ENCODE measurements at places on chromosomes 7 and 10.
A peak's percentile ranks its signal among the peaks of the same experiment; 100 is the strongest.

GRCh38 chr7:23532490-23533237, 883 bp upstream of the TRA2A start:
- no peak for DNase-seq

- no peak for DNase-seq
These were observed 41.8 kb downstream of the PLEKHA8 start for GRCh38 chr7:30070052-30070451.

- no peak for DNase-seq
These were observed 293.6 kb downstream of the CSTF2T start for GRCh38 chr10:51405580-51406351.

GRCh38 chr10:92809840-92810239, 38.5 kb upstream of the EXOC6 start:
- no peak for DNase-seq

DNA sequence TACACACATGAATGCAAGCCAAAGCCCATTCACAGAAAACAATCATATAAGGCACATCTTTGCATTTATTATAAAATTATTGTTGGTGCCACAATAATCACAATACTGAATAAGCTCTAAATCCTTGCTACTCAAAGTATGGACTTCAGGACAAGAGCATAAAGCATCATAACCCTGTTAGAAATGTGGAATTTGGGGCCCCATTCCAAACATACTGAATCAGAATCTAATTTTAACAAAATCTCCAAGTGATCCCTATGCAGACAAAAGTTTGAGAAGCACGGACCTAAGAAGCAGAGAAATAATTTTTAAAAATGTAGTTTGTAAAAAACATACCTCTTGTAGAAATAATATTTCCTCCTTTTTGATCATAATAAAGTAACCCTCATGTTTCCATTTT, 199.2 kb downstream of the IMMP2L start:
- no peak for DNase-seq

GRCh38 chr7:86768967-86769760, 125.5 kb downstream of the GRM3 start:
- DNase-seq, result no peak

- DNase-seq, result no peak
These were observed 43.1 kb downstream of the ARL4A start for GRCh38 chr7:12730523-12730922.

DNA sequence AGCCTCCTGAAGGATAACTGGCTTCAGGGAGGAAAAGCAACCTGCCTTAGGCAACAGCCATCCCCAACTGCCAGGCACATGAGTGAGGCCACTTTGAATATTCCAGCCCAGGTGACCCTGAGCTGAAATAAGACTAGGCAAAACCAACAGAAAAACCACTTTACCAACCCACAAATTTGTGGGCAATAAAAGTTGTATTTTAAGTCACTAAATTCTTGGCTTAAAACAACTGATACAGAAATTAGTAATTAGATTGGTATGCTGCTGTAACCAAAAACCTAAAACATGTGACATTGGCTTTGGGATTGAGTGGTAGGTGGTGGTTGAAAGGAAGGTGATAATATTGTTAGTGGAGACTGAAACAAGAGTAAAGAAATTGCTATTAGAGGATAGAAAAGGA, 39.9 kb downstream of the ABCB4 start:
- DNase-seq, result no peak

GRCh38 chr7:108985037-108985436, 415.4 kb downstream of the DNAJB9 start:
- no peak for DNase-seq

DNA sequence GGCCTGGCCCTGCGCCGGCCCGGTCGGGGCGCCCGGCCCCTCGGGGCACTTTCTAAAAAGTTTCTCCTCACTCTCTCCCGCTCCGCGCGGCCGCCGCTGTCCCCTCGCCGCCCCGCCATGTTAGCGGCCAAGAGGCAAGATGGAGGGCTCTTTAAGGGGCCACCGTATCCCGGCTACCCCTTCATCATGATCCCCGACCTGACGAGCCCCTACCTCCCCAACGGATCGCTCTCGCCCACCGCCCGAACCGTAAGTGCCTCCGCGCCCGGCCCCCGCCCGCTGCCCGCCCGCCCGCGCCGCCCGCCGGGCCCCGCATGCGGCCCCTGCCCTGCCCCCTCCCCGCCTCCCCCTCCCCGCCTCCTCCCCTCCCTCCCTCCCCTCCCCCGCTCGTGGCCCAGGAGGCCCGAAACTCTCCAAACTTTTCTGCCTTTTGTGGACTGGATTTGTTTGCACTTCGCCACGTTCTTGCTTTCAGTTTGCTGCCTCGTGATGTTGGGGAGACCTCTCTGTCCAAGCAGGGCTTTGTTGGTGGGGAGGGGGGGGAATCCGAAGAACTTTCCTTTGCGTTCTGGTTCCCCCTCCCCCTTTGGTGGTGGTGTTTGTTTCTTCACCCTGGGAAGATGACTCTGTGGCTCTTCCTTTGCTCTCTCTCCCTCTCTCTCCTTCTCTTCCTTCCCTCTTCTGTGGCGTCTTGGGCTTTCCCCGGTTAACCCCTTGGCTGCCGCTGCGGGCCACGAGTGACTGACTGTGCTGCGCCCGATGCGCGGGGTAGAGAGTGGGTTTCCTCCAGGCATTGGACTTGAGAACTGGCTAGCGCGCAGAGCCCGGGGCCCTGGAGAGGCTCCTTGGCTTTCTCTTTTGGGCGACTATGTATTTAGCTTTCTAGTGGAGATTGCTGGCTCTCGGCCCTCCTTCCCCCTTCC, 1.6 kb downstream of the TCF7L2 start:
- peak; percentile 33 for DNase-seq

- DNase-seq, result no peak
These were observed 18.6 kb upstream of the ASCC1 start for GRCh38 chr10:72234560-72235095.

DNA sequence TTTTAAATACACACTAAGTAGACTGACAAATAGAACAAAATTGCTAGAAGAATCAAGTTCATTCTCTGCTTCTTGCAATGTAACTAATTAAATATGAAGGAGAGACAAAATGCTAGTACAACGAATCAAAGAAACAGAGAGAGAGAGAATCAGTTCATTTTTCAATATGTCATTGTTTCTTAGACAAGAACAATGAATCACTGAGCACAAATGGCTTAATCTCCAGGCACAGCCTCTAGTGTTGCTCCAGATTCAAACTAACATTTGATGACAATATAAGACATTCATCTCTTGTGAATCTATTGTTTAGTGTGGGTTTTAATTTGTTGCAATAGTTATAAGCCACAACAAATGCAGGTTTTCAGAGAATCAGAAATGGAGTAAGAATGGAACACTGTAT, 357.4 kb upstream of the TMEM229A start:
- DNase-seq, result no peak

DNA sequence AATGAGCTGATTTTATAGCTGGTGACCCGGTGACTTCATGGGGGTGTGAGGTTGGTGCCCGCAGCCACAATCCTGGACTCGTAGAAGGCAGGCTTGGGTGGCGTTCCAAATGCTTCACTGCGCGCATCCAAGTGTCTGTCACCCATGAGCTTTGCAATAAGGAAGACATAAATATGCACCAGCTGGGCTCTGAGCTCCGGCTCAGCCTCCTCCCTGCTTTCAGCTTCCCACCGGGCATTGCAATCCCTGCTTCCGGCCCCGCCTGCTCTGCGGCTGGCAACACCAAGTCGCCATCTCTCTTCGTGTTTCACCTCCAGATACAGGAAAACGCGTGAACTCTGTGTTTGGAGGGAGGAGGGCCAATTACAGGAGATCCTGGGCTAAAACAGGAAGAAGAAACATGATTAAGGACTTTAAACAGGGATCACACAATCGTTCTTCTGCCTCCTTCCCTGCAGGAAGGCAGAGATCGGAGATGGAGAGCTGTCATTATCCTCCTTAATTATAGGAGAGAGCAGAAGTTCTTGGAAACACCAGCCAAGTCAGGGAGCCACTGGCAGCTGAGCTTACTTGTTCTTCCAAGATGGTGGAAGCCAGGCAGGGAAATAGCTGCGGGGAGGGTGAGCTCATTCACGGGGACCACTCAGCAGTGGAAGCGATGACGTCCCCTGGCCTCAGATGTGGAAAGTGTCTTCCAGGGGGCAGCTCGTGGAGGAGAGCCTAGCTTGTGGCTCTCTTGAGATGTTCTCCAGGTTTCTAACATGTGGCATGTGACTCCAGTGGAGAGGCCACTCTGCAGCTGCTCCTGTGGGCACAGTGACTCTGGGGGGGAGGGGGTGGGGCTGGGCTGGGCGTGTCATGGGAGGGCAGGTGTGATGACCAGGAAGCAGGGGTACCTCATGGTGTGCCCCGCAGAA, 134.9 kb downstream of the CAMK1D start:
- no peak for DNase-seq

DNA sequence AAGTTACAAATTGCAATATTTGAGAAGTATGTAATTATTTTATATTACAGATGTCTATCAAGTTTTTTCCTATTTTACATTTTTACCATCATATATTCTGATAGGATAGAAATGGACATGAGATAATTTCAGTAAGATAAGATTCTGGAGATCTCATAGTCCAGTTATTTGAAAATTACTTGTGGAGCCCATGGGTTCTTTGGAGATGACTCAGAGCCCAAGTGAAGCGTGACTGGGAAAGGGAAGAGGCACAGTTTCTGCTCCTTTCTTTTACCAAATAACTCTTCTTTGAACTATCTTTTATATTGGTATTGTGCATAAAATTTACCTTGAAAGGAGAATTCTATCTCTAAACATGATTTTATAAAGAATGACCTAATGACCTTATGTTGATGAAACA, 2.4 kb downstream of the CD36 start:
- DNase-seq, result no peak

DNA sequence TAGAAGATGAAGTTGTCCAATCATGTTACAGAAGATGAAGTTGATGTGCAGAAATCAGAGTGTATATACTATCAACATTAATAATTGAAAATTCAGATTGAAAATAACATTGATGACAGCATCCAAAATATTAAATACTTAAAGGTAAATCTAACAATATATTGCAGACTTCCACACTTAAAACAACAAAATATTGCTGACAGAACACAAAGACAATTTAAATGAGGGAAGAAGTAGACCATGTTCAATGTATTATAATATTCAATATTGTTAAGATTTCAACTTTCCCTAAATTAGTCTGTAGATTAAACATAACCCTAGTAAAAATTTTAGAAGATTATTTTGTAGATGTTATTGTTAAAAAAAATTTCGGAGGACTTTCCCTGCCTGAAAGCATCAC, 151.9 kb downstream of the PON1 start:
- no peak for DNase-seq

GRCh38 chr7:151752816-151753595, 123.9 kb downstream of the PRKAG2 start:
- DNase-seq, result no peak

- DNase-seq, result no peak
These were observed 869 bp upstream of the LHFPL3 start for GRCh38 chr7:104327534-104327933.

- DNase-seq, result no peak
These were observed 547.7 kb downstream of the TNS3 start for GRCh38 chr7:47034180-47034579.

DNA sequence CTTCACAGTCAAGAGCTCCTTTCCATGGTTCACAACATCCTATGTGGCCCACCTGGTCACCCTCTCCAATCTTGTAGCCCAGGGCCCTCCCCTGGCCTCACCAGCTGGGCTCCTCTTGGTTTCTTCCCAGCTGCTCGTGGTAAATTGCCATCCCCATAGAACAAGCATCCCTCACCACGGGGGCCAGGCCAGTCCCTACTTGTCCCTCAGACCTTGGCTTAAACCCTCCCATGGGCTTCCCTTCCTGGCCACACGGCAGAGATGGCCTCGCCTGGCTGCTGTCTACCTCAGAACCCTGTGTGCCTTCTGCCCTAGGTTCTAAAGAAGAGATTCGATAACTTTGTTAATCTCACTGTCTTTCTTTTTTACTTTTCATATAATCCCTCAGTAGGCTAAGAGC, 153.3 kb upstream of the TCERG1L start:
- DNase-seq, result no peak

DNA sequence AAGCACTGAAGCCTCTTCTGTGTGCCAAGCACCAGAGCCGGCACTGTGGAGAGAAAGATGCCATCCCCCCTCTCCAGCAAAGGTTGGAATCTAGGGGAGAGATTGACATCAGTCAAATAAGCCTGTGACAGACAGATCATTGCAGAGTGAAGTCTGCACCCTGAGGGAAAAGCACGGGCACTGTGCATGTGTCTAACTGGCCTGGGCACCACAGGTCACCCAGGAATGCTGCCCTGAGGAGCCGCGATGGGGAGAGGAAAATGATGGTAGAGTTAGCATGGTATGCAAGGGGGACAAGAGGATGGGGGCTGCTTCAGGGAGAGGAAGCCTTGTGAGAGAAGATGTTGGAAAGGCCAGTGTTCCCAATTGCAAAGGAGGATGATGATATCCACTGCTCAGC, 261.0 kb downstream of the GRID1 start:
- DNase-seq, result no peak

DNA sequence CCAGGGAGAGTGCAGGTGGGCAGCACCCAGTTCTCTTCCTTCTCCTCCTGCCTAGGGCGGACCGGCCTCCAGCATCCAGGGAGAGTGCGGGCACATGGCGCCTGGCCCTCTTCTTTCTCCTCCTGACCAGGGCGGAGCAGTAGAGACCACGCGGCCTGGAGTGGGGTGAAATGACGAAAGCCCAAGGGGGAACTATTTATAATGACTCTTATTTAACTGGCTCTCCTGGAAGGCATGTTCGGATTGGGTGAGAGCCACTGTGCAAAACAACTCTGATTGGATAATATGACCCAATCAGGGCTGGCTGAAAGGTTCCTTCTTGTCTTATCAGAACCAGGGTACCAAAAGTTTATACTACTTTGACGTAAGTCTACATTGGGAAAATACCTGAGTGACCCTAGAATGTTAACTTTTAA, 63.1 kb downstream of the ZNF37A start:
- no peak for DNase-seq

GRCh38 chr10:60203993-60204618, 185.6 kb downstream of the ANK3 start:
- no peak for DNase-seq

- DNase-seq, result no peak
These were observed 92.4 kb downstream of the GLI3 start for GRCh38 chr7:42144604-42145003.

DNA sequence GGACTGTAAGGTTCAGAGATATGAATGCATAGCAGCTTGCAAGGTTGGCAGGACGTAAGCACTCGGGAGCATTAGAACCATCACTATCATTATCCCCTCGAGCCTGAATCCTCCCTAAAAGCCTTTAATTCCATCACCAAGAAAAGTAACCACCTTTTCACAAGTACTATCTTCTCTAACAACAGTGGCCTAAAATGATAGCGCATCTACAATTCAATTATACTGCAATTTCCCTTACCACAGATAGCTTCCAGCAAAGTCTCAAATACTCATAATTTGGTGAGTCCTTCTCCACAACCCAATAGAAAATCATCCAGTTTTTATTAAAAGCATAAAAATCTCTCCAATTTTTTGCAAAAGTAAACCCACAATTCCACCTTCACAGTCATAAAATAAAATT, 42.0 kb downstream of the COL1A2 start:
- no peak for DNase-seq

DNA sequence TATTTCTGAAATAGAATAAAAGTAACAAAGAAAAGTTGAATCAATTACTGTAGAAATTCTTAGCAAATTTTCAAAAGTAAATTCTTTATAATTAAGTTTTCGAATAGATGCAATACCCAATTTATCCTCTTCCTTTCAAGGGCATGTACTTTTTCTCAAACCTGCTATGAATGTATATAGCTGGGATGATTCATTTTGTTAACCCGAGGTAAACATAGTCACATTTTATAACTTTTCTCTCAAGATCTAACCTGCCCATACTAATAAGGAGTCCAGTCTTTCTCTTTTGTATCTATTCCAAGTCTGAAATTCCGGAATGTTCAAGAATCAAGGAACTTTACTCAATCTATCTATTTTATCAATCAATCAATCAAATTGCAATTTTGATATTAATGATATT, 1072.9 kb downstream of the REEP3 start:
- no peak for DNase-seq

Measured in central memory CD4-positive, alpha-beta T cell (primary cell).